ENCODE measurements at places on chromosomes 11 and 22.

DNA sequence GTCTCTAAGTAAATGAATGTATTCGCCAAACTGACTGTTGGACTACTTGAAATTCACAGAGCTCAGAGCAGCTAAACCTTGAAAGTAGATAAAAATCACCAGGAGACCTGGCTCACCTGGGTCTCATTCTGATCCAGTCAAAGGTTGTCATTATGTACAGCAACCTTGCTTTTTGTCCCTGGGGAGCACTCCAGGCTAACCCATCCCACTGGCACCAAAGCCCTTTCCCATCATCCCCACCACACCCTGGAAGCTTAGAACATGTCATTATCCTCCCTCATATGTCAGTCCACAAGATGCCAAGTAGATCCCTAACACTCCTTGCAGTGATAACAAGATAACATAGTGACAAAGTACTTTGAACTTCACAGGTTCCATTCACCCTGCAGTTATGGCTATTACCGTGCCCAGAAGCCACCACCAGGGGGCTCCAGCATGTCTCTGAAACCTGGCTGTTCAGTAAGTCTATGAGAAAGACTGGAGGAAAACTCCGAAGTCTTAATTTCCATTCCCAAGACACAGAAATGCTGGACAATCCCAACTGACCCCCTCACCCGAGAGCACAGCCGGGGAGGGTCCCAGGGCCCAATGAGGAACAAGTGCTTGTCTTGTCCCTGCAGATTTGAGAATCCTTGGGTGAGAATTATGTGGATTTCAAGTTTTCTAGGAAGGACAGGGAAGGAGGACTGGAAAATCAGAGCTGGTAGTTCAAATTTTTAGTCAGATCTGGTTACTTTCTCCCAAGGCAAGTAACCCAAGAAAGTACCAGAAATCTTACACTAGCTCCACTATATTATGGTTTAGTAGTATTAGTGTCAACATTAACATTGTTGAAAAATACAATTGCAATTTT is 43.0 kb upstream of the USP47 start:
- DNase-seq, result peak; percentile 51

DNA sequence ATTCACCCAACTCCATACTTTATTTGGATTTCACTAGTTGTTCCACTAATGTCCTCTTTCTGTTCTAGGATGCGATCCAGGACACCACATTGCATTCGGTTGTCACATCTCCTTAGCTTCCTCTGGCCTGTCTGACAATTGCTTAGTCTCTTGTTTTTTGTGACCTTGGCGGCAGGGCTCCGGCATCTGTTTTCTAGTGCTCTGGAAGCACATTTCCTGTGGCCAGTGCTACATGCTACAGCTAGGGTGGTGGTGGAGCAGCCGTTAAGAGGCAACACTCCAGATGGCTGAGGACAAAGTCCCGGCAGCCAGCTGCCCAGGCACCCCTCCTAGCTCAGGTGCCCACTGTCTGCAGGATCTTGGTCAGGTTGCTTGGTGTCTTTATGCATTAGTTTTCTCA is 6.8 kb downstream of the STX3 start:
- no peak for DNase-seq

GRCh38 chr11:72254299-72254993 is 10.5 kb upstream of the PHOX2A start:
- no peak for DNase-seq

GRCh38 chr11:986270-986951 is 50.1 kb downstream of the MUC6 start:
- DNase-seq, result no peak

GRCh38 chr11:46388619-46389449 is 2.7 kb downstream of the CHRM4 start:
- DNase-seq, result no peak

GRCh38 chr11:3642071-3642951 is 519 bp upstream of the ART5 start:
- peak; percentile 37 for DNase-seq
